NCI-H774 (cell line): ENCODE measurements at places on chromosomes 12 and 14.
A peak's percentile ranks its signal among the peaks of the same experiment; 100 is the strongest.

- no peak for DNase-seq
These were observed 17.0 kb downstream of the VCPKMT start for GRCh38 chr14:50099335-50099734.

GRCh38 chr12:5384015-5384414, 47.9 kb upstream of the NTF3 start:
- no peak for DNase-seq

- DNase-seq = no peak
These were observed 17.4 kb downstream of the CLEC4C start for GRCh38 chr12:7729746-7730145.

- DNase-seq = no peak
These were observed 71.2 kb upstream of the HOXC13 start for GRCh38 chr12:53867216-53868012.

GRCh38 chr14:39015360-39015961, 87.6 kb downstream of the SEC23A start:
- peak; percentile 36 for DNase-seq

DNA sequence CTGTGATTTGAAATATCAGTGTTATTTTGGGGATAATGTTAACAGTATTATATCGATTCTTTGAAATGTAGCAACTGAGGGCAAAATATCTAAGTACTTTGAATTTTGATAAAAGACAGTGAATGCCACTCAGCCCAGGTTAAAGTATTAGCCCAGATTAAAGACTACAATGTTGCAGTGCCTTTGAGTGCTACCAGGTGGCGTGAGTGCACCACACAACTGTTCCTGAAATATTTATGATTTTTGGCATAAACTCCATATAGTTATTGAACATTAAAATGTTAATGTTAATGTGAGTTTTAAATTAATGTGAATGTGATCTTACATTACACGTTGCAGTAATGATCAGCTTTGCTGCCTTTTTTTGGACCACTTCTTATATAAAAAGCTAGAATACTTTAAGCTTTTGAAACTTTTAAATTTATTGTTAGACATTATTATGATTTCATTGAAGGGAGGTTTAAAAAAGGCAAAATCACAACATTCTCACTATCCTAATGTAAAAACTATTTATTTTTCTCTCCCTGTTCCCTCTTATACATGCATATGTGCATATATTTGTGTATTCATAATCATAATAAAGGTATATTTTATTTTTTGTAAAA, 22.5 kb downstream of the MRPS35 start:
- no peak for DNase-seq

DNA sequence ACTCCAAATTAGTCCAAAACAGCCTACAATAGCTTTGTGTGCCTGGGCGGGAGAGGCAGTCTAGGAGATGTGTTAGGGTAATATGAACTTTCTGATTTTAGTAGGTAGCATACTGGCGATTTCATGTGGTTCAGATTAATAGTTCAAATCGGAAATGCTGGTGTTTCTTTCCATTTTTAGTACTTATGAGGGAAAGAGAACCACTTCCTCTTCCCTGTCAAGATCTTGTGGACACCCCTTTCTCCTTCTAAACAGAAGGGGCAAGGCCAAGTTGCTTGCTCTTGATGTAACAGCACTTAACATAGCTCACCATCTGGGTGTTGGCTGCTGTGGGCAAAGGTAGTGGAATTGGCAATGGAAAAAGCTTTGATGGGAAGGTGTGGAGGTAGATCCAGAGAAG, 32.2 kb upstream of the IGF1 start:
- DNase-seq = no peak

DNA sequence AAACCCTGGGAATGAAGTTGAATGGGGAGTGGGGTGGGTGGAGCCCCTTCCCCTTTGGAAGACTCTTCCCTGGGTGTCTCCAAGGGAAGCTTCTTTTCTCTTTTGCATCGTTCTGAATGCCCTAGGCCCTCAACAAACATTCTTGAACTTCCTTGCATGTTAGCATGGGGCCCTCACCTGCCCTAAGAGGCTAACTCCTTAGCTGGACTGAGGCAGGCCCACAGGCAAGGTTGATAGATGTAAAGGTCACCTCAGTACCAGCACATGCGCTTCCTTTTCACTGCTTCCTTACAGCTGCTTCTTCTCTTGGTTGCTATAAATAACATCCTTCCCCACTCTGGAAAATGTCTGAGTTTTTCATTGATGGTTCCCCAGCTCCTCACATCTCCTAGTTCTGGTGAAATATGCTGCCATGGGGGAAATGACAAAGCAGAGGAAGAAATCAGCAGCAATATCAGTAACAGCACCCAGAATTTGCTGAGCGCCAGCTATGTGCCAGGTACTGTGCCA, 160.6 kb upstream of the FRMD6 start:
- no peak for DNase-seq

DNA sequence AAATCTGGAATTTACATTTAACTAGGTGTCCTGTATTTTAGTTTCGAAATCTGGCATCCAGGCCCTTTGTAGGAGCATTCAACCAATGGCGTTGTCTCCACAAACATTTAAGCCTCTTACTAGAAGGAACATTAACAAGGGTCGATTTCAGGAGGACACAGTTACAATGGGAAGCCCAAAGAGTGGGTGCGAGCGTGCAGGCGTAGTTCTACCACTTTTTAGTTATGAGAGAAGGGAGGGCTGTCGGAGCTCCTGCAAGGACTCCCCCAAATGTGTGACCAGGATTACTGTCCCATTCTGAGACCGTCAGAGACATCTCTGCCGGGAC, 365 bp upstream of the ABHD4 start:
- DNase-seq = no peak

GRCh38 chr12:131867891-131868675, 26.3 kb upstream of the ULK1 start:
- no peak for DNase-seq

DNA sequence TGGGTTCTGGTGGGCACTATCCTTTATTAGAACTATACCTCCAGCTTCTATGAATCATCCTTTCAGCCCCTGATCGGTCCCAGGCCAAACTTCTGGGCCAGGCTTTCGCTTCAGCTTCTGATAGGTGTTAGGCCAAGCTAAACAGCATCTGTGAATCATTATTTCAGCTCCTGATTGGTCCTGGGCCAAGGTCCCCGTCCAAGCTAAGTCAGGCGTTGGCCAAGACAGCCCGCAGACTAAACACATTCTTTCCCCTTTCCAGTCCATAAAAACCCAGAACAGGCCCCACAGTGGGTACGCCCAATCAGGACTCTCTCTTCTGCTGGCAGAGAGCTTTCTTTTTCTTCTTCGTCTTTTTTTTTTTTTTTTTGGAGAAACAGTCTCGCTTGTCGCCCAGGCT, 1808.9 kb upstream of the SEL1L start:
- DNase-seq = no peak

- no peak for DNase-seq
These were observed 128.5 kb downstream of the TBX3 start for GRCh38 chr12:114555451-114555850.

- DNase-seq = peak; percentile 53
These were observed 37.0 kb upstream of the TMEM263 start for GRCh38 chr12:106918746-106919145.

DNA sequence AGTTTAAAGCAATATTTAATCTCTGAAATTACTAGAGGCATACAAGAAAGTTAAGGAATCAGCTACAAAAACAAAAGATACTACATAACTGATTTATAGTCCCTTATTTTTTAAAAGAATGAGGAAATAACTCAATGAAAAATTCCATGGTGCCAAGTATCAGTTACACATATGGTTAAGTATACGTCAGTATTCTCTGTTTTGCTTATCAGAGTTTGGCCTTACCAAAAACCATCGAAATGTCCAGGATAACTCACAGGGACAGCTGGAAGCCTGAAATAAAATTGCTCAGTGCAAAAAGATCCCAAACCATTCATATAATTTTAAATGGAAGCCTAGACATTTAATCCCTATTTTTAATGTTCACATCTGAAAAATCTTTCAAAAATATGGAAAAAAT, 3.6 kb downstream of the CFL2 start:
- DNase-seq = no peak

DNA sequence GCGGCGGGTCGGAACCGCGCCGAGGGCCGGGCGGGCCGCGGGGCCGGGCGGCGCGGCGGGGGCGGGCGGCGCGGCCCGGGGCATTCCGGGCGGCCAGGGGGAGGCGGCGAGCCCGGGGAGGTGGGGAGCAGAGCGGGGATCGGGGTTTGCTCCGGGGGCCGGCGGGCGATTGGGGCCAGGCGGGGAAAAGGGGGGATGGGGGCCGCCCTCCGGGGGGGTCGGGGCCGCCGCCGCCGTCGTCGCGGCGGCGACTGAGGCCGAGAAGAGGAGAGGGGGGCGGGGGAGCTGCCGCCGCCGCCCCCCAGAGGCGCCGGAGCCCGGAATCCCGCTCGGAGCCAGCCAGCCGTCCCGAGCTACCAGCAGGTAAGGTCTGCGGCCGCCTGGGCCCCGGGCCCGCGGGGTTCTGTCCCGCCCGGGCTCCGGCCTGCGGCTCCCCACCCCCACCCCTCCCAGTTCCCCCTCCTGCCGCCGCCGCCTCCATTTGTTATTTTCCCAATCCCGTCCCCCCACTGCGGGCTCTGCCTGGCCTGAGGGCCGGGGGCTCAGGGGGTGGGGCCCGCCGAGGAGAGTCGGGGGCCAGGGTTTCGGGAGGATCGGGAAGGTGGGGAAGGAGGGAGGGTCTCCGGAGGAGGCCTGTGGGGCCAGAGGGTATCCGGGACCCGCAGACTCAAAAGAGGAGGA, 403 bp downstream of the ATN1 start:
- DNase-seq = no peak

DNA sequence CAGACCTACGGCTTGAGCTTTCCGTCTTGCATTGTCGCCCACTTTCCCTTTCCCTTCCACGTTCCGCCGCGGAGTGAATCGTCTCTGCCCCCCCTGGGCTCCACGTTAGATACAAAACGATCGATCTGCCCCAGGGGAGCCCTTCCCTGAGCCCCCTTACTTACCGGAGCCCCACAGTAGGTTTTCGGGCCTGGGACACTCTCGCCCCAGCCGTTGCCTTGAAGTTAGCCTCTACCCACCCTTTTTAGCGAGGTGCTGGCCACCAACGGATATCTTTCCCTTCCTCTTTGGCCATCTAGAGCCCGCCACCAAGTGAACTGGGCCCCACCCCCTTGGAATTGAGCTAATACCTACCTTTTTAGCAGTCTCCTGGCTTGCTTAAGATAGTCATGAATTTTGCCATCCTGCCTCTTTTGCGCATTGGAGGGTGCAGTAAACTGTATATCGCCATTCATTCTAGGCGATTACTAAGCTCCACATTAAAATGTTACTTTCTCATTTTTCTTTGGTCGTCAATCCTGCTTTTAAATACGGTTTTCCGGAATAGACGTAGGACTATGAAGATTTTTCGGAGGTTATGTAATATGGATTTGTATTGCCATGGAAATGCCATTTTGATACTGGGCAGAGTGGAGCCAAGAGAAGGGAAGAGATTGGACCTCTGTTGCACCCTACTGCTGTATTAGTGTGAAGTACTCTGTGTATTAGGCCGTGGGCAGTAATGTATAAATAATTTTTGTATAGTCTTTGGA, 764 bp downstream of the RBM25 start:
- no peak for DNase-seq

DNA sequence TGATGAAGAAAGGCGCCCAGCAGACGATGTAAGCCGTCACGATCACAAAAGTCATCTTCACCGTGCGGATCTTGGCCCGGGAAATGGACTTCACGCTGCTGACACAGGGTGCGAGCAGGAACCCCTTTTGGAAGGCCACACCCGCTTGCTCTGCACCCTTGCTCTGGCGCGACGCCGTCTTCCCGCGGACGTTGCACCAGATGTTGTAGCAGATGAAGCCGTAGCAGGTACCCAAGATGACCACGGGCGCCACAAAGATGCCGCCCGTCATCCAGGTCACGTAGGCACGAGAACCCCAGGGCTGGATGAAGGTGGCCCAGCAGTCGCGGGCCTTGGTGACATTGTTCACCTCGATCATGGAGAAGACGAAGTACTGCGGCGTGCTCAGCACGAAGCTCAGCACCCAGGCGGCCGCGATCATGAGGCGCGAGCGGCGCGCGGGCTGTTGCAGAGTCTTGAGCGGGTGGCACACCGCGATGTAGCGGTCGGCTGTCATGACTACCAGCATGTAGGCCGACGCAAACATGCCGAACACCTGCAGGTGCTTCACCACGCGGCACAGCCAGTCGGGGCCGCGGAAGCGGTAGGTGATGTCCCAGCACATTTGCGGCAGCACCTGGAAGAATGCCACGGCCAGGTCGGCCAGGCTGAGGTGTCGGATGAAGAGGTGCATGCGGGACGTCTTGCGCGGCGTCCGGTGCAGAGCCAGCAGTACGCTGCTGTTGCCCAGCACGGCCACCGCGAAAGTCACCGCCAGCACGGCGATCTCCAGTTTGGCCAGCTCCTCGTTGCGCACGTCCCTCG, 890 bp downstream of the AVPR1A start:
- DNase-seq = no peak

DNA sequence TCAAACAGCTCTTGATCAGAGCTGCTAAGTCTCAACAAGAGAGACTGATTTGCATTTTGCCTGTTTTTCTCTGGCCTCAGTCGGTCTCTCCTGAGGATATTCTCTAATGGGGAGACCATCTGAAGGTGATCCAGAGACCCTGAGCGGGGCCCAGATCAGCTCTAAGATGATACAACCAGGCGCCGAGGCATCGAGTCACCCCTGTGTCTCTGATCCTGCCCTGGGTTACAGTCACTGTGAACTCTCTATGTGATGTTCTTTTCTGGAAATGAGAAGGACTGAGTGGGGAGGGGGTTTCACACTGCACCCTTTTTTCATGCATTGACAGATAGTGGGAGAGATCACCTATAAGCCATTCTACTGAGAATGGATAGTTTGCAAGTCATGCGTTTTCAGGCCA, 247.6 kb upstream of the PWP1 start:
- no peak for DNase-seq

GRCh38 chr14:92487513-92488133, 26.0 kb upstream of the RIN3 start:
- no peak for DNase-seq

GRCh38 chr14:22315336-22315735, 273.7 kb downstream of the DAD1 start:
- DNase-seq = no peak

DNA sequence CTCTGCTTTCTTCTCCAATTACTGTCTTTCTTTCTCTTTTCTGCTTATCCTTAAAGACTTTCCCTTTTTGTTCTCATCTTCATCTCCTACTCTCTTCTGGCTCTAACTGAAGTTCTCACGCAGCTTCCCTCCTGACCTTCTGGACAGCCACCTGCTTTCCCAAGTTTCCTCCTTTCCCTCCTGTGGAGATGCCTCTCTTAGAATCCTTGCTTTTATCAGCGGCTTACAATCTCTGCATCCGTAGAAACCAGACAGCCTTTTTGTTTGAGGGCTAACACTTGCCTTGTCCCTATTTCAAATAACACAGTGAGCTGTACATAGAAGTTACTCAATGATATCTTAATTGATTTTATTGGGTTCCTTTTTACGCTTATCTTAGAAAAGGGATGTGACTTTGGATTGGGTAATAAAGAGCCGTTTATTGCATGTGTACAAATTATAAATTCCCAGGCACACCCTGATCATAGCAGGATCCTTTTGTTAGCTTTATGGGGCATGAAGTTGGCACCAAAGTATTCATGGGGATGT, 2.1 kb upstream of the LGALS3 start:
- DNase-seq = no peak
